ENCODE measurements at places on chromosomes 12 and 14.

DNA sequence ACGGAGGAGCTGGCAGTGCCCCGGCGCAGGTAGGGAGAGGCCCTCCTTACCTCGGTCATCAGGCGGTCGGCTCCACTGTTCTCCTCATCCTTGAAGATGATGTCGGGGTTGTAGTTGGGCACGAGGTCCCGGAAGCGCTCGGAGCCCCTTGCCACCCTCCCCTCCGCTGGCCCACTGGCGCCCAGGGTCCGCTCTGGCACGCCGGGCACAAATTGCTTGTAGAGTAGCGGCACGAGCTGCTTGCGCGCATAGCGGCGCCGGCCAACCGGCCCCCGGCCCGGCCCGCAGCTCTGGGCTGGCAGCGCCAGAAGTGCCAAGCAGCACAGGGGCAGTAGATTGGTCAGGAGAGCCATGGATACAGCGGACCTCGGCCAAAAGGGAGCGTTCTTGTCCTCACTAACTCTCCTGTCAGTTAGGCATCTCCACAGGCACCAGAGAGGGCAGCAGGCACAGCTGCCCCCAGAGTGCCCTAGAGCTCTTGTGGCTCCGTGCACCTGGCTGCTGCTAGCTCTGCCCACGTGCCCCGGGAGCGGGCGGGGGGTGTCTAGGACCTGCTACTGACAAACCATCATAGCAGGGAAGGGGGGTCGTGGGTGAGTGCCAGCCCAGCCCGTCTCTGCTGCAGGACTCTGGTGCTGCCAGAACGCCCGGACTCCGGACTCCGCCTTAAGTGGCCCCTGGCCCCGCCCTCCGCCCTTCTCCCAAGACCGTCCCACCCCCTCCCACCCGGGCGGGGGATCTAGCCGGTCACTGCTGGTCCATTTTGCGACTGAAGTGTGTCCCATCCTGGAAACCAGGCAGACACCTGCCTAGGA is at the start of gene DHH:
DHH (minus strand) TSS at position 642 of the 815 bp plus-strand sequence; CDS start at position 353, 289 bp downstream.
- DNase-seq = no peak

- DNase-seq = no peak
Measured at GRCh38 chr12:11688831-11689230, 39.4 kb downstream of the ETV6 start.

GRCh38 chr12:124752437-124753227 is 111.0 kb downstream of the SCARB1 start:
- no peak for DNase-seq

GRCh38 chr14:21525962-21526671 is at the start of gene SALL2:
SALL2 (minus strand) TSS chr14:21526346; CDS start chr14:21526127, 219 bp downstream.
- peak; percentile 46 for DNase-seq

DNA sequence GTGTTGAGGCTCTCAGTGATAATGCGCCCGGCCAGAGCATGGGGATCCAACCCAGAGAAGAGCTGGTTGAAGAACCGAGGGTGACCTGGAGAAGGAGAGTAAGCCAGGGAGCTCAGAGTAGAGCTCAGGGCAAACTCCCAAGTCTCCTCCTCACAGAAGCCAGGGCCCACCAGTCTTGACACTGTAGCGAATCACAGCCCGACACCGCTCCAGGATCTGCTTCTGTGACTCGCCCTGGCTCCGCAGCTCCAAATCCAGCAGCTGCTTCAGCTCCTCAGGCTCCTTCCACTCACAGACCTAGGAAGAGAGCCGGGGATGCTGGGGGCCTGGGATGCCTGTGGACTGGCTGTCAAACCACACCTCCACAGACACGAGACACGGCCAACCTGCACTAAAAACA is 8.2 kb upstream of the ZNF740 start:
- DNase-seq = no peak

DNA sequence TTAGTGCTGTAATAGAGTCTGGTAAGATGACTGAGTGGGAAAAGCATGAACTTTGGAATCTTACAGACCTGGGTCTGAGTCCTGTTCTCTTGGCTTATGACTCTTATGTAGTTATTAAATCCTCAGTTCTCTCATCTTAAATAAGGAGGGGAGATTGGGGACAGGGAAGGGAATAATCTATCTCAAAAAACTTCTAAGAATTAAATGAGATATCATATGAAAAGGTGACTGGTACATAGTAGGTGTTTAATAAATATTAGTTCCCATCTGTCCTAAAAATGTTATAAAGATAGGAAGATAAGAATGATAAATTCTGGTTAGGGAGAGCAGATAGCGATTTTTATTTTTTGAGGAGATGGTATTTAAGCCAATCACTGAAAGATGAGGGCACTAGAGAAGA is 119.1 kb downstream of the INSM2 start:
- DNase-seq = no peak

DNA sequence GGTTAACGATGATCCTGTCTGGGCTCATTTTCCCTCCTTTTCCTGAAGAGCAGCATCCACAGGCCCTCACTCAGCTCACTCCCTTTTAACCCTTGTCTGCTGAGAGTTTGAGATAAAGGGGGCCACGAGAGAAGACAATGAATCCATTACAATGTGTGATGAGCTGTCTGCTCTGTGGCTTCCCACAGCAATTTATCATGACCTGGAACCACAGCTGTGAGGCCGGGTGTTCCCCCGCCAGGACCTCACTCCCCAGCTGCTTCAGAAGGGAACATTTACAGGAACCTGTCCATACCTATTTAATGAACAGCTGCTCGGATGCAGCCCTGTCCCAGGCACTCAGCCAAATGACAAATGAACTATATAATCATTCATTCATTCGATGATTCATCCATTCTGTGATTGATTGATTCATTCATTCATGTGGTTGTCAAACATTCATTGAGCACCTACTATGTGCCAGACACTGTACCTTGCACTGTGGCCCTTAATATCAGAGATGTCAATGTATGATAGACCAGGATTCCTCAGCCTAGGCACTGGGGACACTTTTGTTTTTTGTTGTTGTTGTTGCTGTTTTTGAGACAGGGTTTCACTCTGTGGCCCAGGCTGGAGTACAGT is 18.5 kb upstream of the P2RX7 start:
- no peak for DNase-seq

DNA sequence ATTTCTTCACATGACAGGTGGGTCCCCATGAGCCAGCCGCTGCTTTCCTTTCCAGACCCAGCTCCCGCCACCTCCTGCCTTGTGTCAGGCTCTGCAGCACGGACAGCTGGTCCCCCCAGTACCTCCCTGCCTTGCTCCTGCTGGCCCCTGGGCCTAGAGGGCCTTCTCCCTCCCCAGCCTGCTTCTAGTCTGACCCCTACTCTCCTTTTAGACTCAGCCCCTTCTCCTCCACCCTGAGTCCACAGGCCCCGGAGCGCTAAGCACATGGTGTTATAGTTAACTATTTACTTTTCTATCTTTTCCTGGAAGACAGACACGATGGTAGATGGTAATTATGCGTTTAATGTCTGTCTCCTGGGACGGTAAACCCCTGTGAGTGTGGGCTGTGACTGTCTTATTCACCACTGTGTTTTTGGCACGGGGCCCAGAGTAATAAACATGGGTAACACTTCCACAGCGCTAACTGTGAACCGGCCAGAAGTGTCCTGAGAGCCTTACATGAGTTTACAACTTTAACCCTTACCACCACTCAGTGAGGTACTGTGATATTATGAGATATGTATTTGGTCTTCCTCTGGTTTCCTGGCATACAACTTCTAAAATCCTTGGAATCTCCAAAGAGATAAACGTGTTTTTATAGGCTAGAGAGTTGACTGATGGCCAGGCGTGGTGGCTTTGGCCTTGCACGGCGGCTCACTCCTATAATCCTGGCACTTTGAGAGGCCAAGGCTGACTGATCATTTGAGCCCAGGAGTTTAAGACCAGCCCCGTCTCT is 41.2 kb downstream of the DGLUCY start:
- no peak for DNase-seq

DNA sequence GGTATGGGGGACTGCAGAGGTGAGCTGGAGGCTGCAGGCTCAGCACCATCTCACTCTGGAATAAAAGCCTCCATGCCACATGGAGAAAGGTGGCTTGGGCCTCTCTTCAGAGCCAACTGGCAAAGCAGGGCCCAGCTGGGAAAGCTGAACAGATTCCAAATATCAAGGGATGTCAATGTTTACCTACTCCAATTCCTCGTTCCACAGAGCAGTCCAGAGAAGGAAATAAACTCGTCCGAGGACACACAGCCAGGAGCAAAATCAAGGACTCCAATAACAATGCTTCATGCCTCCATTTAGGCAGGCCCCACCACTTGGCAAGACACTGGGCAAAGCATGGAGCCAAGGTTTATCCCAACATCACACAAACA is 36.3 kb upstream of the PNMA1 start:
- DNase-seq = no peak
